A549 treated with dexamethasone at 1 μM for 4 hours (cell line): ENCODE measurements at places on chromosomes 2 and 18. TPM values are rescaled to one million over a fixed set of nuclear protein-coding genes. Genes with fewer than 3 reads are reported as not detected.

Gene MTIF2
- 43.3 to 47.7 TPM (median 45.1 TPM) in 5 replicates for total RNA-seq

Gene CCDC85A
- total RNA-seq: 0.25 to 0.39 TPM (median 0.34 TPM) in 5 replicates

Gene TMEM237
- total RNA-seq: 16.3 to 21.5 TPM (median 20.6 TPM) in 5 replicates

Gene OBSL1
- 15.2 to 24.0 TPM (median 22.3 TPM) in 5 replicates for total RNA-seq

Gene NPPC
- 0.32 to 0.67 TPM (median 0.42 TPM) in 5 replicates for total RNA-seq

Gene NCKAP5
- total RNA-seq: 0.61 to 1.1 TPM (median 1.0 TPM) in 5 replicates

Gene ANKRD29
- 11.8 to 20.6 TPM (median 17.8 TPM) in 5 replicates for total RNA-seq

Gene PECR
- total RNA-seq: 13.0 to 16.9 TPM (median 15.5 TPM) in 5 replicates
